SJSA1 (cell line): ENCODE measurements at places on chromosomes 11 and 22. TPM values are rescaled to one million over a fixed set of nuclear protein-coding genes. Genes with fewer than 3 reads are reported as not detected.

- DNase-seq: peak; percentile 35
Observed at GRCh38 chr11:77819921-77820564, 479 bp downstream of the RSF1 start.

DNA sequence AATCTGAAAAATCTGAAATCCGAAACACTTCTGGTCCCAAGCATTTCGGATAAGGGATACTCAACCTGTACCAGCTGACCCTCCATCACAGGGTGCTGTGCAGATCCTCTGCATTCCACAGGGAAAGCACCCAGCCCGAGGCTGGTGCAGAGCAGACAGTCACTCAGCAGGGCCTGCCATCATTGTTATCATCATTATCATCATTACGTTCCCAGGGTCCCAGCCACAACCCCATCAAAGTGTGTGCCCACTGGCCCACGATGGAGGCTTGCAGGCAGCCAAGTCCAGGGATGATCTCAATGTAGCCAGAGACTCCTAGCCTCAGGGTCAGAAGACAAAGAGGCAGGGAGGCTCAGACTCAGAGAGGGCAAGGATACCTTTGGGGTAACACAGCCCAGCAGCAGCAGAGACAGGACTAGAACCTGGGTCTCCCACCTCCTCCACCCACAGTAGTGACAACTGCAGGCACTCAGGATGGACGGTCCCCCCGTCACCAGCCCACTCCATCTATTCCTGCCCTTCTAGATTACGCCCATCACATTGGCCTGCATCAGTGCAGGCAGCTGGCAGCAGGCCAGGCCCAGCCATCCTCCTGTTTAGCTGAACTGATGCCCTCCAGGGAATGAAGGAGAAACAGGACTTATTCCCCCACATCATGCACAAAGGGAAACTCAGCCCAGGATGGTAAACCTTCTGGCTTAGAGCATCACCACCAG lies 10.3 kb downstream of the GAL3ST1 start:
- no peak for DNase-seq

Gene MACROD1
- total RNA-seq: 17.6 and 22.6 TPM in 2 replicates

GRCh38 chr11:65920372-65920802 lies 1.2 kb downstream of the DRAP1 start:
- no peak for DNase-seq

DNA sequence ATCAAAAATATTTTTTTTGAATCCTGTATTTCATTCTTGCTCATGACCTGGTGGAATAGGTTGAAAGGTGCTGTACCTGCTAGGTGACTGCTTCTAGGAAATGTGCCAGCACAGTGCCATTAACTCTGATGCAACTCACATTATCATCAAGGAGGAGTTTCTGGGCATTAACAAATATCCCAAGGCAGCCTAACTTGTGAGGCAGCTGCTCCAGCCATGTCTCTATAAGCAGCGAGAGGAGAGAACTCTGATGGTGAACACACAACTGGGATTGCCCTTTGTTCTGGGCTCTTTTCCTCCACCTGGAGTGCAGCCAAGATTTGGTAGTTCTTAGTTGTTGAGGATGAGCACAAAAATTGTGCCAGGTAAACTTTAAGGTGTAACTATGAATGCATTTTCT lies 25.6 kb downstream of the HEPHL1 start:
- no peak for DNase-seq

DNA sequence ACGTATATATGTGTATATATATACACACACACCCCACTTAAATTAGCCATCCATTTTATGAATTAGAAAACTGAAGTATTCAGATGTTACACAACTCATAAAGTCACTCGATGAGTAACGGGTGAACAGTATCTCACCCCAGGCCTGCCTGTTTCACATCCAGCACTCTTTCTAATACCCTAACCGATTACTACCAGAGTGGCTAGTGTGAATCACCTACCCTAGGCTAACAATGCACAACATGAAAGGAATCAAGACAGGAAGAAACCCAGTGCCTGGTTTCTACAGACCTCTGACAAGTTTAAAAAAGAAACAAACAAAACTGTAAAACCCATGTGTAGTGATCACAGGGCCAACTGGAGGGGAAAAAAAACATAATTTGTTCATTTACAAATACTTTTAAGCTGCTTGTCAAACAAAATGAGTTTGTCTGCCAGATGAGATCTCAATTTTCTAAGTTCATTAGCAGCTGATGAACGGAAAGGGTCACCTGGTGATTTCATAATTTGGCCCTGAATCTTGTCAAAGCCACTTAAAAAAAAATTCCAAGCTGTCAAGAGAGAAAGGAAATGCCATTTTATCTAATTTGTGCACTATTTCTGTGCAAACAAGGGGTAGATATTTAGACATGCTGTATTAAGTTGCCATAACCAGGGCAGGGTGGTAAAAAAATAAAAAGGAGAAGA lies 134.8 kb downstream of the LARGE1 start:
- peak; percentile 45 for DNase-seq

GRCh38 chr11:19834771-19835170 lies 122.1 kb downstream of the NAV2 start:
- no peak for DNase-seq

Gene PRDX5
- total RNA-seq: 205 and 232 TPM in 2 replicates

Gene GGTLC2
- total RNA-seq: not detected in 2 replicates

DNA sequence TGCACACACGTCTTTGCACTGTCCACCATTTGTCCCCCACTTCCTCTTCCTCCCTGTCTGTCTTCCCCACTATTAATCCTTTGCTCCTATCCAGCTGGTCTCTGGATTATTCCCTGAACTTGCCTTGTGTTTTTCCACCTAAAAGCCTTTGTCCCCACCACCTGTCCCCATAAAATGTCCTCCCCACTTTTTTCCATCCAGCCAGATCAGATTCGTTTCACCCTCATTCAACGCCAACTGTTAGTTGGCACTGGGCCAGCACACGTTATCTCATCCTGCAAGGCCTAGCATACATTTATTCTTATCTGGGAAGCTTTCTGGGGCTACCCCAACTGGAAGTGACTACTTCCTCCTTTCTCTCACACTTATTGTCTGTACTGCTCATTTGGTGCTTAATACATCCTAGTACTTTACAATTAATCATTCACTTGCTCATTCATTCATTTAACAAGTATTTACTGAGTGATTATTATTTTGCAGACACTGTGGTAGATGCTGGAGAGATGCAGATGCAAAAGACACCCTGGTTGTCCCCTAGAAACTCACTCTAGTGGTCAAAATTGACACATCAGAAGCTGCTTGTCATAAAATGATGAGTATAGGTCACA lies 96.2 kb downstream of the RASSF10 start:
- DNase-seq: no peak

Gene RTN4RL2
- not detected in 2 replicates for total RNA-seq

DNA sequence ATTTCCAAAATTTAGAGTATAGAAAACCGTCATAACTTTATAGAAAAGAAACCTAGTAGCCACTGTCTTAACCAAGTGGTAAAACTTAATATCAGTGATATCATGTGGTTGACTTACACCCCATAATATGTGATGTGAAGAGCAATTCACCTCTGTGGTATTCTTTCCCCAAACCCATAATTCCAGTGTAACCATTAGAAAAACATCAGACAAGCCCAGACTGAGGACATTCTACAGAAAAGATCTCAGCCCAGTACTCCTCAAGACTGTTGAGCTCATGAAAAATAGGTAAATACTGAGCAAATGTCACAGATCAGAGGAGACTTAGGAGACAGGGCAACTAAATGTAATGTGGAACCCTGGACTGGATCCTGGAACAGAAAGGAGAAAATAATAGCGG lies 134.6 kb downstream of the PGR start:
- DNase-seq: no peak

- DNase-seq: no peak
Observed at GRCh38 chr22:23884140-23884539, 10.0 kb upstream of the MIF start.

Gene P2RY6
- total RNA-seq: not detected in 2 replicates

Gene MMP1
- total RNA-seq: 0.29 and 1.1 TPM in 2 replicates

- DNase-seq: no peak
Observed at GRCh38 chr11:114079511-114080065, 20.1 kb downstream of the ZBTB16 start.

Gene SHISAL1
- total RNA-seq: 1.5 and 2.4 TPM in 2 replicates

GRCh38 chr11:125874556-125875124 lies 12.8 kb upstream of the HYLS1 start:
- DNase-seq: peak; percentile 20

Gene POTEH
- total RNA-seq: not detected in 2 replicates

GRCh38 chr11:45294499-45294898 lies 8.4 kb upstream of the SYT13 start:
- DNase-seq: no peak

Gene LRRC4C
- total RNA-seq: not detected in 2 replicates

DNA sequence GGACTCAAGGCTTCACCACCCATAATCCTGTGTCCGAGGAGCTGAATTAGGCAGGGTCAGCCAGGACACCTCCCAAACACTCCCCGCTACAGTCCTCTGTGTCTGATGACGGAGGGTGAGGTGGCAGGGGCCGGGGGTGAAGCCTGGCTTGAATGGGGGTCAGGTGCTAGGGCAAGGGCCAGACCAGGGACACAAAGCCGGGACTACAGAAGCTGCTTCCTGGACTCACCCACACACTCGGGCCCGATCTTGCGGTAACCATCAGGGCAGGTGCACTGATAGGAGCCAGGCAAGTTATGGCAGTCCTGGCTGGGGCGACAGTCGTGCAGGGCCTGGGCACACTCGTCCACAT lies 2.3 kb downstream of the EFEMP2 start:
- no peak for DNase-seq

DNA sequence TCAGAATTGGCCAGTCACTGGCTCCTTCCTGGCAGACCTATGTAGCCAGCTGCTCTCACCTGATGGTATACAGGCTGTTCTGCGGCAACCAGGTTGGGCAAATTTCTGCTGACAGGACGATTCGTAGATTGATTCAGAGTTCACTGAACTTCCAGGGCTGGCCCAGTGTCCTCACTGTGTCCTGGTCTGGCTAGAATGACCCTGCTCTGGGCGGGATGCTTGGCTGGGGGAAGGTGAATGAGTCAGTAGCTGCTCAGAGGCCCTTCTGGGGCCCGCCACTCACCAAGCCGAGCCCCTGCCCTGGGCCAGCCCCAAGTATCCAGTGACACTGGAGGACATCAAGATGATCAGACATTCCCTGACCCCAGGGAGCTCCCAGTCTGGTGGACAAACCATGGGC lies 62.9 kb upstream of the WNT11 start:
- no peak for DNase-seq

GRCh38 chr11:18527512-18527911 lies 770 bp upstream of the TSG101 start:
- DNase-seq: peak; percentile 21

DNA sequence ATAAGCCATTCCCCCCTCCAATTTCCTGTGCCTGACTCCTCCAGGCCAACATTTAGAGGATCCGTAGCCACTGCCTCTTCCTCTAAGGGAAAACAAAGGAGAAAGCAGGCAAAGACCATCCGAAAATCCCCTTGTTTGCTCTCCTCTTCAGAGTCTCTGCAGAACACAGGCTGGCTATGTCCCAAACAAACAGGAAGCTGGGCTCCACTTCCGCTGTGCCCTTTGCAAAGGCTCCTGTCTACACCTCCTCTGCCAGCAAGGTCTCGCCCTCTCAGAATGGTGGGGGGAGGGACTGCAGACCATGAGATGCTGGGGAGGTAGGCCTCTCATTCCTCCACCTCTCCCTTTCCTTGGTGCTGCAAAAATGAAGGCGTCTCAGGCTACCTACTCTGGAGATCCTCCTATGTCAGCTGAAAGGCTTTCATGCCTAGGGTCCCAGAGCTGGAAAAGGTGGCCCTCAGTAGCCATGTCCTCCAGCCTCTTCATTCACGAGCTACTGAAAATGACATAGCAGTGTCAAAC lies 596.2 kb downstream of the BUD13 start:
- DNase-seq: no peak

Gene ARCN1
- total RNA-seq: 70.9 and 102 TPM in 2 replicates

Gene CREB3L1
- total RNA-seq: 12.1 and 22.7 TPM in 2 replicates

DNA sequence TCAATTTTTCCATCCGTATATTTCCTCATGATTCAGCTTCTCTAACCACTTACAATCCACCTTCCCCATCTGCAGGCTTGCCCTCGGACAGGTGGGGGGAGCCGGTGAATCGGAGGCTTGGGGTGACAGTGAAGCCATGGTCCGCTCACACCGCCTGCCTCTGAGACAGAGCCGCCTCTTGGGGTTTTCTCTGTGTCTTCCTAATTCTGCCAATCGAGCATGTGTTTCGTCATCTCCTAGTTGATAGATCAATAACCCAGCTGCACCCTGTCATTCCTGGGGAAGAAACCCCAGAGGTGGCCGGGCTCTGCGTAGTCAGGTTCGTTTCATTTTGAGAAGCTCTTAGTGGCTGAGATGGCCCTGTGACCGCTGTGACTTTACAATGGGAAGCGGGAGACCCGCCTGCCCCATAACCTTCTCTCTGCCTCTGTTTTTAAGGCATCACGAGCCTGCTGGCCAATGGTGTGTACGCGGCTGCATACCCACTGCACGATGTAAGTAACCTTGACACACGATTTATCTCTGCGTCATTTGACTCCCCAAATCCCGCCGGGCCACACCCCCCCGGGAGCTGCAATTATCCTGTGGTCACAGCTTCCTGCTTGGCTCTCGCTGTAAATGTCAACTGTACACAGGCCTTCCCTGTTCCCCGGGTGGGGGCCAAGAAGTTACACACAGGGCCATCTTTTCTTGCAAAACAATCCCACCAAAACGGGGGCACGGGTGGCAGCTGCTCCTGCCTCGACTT lies 33.3 kb downstream of the ANO1 start:
- peak; percentile 92 for DNase-seq

DNA sequence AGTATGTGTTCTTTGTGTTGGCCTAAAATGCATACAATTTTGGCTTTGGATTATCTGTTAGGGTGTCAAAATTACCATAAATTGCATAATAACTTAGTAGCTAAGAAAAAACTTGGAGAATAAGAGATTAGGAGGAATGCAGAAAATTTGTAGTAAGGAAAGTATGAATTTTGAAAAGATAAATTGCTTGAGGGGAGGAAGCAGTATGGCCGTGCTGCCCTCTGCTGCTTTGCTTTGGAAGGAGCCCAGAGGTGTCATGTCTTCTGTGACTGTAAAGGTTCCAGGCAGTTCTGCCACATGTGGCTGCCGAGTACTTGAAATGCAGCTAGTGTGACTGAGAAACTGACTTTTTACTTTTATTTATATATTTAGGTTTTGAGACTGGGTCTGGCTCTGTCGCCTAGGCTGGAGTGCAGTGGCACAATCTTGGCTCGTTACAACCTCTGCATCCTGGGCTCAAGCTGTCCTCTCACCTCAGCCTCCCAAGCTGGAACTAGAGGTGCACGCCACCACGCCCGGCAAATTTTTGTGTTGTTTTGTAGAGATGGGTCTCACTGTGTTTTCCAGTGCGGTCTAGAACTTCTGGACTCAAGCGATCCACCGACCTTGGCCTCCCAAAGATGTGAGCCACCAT lies 1.8 kb downstream of the ADSL start:
- DNase-seq: no peak

DNA sequence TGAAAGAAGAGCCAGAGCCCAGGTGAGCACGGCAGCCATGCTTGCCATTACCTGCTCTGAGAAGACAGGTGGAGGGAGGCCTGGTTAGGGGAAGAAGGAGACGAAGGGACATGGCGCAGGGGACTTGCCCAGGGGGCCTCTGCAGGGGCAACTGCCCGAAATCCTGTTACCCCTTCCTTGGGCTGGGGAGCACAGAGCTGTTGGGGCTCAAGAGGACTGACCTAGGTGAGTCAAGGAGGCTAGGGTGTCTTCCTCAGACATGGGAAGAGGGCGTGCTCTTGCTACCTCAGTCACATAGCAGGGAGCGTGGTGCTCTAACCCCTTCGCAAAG lies at the start of gene APOA5:
Gene APOA5, minus strand, starts transcription at position 67 of the 331 bp plus-strand sequence. Its CDS starts 19 bp downstream, at position 48.
- no peak for DNase-seq

Gene LDHAL6A
- total RNA-seq: not detected in 2 replicates

Gene LRRC10B
- total RNA-seq: not detected in 2 replicates

Gene VPREB3
- not detected in 2 replicates for total RNA-seq
